ENCODE measurements at places on chromosomes 5 and 9.
A peak's percentile ranks its signal among the peaks of the same experiment; 100 is the strongest.

DNA sequence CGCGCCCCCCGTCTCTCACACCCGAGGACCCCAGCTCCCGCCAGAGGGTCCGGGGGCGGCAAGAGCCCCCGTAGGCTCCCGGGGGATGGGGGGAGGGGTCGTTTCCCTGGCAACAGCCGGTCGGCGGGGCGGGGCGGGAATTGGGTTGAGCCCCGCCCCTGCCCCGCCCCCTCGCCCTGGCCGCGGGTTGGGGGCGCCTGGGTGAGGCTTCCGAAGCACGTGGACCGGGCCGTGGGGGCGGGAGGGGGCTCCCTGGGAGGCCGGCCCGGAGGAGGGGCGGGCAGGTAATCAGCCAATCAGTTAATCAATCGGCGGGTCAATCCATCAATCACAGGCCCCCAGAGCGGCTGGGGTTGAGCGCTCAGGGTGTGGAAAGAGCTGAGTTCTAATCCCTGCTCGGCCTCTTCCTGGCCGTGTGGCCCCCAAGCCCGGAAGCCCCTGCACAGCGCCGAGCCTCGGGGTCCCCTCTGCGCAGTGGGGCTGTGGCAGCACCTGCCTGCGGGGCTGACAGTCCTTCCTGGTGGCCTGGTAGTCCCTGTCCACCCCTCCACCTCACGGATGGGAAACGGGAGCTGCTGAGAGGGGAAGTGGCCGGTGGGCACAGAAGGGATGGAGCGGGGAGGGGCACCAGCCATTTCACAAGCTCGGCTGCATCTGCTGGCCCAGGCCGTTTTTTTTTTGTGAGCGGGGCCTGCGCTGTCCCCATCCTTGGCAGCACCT lies 174.2 kb upstream of the IER5L start:
- no peaks in the 10 kb centered on the region for H3K4me1 ChIP-seq
- H3K4me3 ChIP-seq, result no peak overlapping the region
- DNase-seq, result no peak
- no peaks in the 10 kb centered on the region for H3K36me3 ChIP-seq
- H3K27ac ChIP-seq, result no peak overlapping the region

GRCh38 chr5:178548746-178549145 lies 41.4 kb downstream of the COL23A1 start:
- no peak overlapping the region for H3K27ac ChIP-seq
- no peaks in the 10 kb centered on the region for H3K27me3 ChIP-seq
- H3K36me3 ChIP-seq, result no peaks in the 10 kb centered on the region

- H3K4me1 ChIP-seq, result no peaks in the 10 kb centered on the region
- H3K36me3 ChIP-seq, result no peaks in the 10 kb centered on the region
- H3K27ac ChIP-seq, result no peak overlapping the region
- DNase-seq, result peak; percentile 72
These were observed 27.8 kb downstream of the PRLR start for GRCh38 chr5:35202319-35203111.

DNA sequence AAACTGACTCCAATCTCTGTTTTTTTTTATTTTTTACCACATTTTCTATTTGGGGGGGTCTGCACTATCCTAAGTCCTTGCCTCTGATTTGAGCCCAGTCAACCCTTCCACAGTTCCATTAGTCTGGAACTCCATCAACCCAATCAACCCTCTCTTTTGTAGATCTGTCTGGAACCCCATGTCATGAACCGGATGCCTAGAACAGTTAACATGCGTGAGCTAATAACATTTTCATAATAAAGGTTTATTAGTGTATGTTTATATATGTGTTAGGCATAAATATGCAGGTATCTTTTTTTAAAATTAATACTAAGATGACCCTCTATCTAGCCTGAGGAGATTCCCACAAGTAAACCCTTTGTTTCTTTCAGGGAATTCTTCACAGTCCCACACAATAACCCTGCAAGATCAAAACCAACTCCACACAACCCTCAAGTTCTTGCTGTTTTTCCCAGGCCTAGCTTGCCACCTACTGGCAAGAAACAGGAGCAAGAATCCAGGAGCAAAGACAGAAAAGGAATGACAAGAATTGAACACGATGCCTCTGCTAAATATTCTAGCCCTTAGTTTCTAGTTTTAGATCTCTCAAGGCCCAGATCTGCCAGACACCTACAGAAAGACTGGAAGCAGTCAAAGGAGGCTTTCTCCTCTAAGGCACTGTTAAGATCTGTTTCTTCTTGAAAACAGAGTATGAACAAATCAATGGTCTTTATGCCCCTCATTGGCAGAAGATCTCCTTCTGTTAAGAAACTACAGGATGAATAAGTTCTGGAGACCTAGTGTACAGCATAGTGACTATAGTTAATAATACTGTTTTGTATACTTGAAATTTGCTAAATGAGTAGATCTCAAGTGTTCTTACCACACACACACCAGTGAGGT lies 100.4 kb downstream of the TRIM36 start:
- peak; percentile 79 for DNase-seq
- no peak overlapping the region for H3K4me3 ChIP-seq
- H3K36me3 ChIP-seq, result no peaks in the 10 kb centered on the region
- H3K27me3 ChIP-seq, result no peaks in the 10 kb centered on the region
- peaks cover 33% of the 10 kb centered on the region for H3K4me1 ChIP-seq

GRCh38 chr5:29796013-29796412 lies 1397.5 kb upstream of the CDH6 start:
- H3K4me3 ChIP-seq, result no peak overlapping the region
- DNase-seq, result no peak
- no peaks in the 10 kb centered on the region for H3K4me1 ChIP-seq
- no peaks in the 10 kb centered on the region for H3K36me3 ChIP-seq

- H3K36me3 ChIP-seq, result no peaks in the 10 kb centered on the region
- H3K27me3 ChIP-seq, result no peaks in the 10 kb centered on the region
These were observed 85.9 kb downstream of the TMEM252 start for GRCh38 chr9:68454579-68455334.

GRCh38 chr9:32589083-32589723 lies 16.2 kb upstream of the NDUFB6 start:
- no peak overlapping the region for H3K4me3 ChIP-seq
- no peak overlapping the region for H3K27ac ChIP-seq
- peaks cover 9% of the 10 kb centered on the region for H3K4me1 ChIP-seq
- peak; percentile 80 for DNase-seq

DNA sequence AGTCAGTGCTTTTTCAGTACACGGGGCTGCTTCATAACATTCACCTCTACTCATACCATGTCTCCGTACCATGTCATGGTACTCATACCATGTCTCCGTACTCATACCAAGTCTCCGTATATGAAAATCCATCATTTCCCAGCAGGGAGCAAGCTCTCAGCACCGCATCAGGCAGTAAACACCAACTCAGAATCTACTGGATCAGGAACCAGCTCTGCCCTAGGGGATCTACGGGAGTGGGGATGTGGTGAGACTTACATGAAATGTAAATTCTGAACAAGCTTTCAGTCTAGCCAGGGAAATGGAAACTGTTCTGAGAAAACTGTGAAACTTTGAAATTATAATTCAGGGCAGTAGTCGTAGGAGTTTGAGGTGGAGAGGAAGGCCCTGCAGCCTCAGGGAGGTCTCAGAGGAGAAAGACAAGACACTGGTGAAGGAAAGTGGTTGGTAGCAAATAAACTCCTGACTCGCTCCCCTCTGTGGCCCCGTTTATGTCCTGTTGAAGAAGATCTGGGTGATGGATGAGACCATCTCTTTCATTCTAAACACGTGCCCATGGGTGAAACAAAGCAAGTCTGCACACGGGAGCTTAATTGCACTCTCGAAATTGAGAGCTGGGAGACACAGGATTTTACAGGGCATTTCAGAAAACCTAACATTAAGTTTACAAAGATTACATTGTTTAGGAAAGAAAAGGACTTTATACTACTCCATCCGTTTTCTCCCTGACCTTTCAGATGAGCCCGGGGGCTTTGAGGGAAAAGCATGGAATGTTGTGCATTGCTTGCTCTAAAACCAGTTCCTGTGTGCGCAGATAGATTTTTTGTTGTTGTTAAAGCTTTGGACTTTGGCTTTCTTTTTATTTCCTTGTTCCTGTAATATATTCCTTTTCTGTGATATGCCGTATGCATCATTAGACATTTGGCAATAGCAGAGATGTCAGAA lies 26.8 kb downstream of the ACTBL2 start:
- H3K4me1 ChIP-seq, result no peaks in the 10 kb centered on the region
- no peak overlapping the region for H3K27ac ChIP-seq
- H3K36me3 ChIP-seq, result no peaks in the 10 kb centered on the region
- DNase-seq, result no peak
- H3K27me3 ChIP-seq, result no peaks in the 10 kb centered on the region

- no peak overlapping the region for H3K4me3 ChIP-seq
- no peak overlapping the region for H3K27ac ChIP-seq
- peak; percentile 62 for DNase-seq
- peaks cover 14% of the 10 kb centered on the region for H3K36me3 ChIP-seq
- H3K27me3 ChIP-seq, result no peaks in the 10 kb centered on the region
These were observed 15.5 kb downstream of the ATOX1 start for GRCh38 chr5:151742870-151743294.

- no peaks in the 10 kb centered on the region for H3K36me3 ChIP-seq
- DNase-seq, result no peak
- no peaks in the 10 kb centered on the region for H3K4me1 ChIP-seq
- H3K27me3 ChIP-seq, result no peaks in the 10 kb centered on the region
These were observed 9.6 kb upstream of the PTGES2 start for GRCh38 chr9:128136816-128137793.

DNA sequence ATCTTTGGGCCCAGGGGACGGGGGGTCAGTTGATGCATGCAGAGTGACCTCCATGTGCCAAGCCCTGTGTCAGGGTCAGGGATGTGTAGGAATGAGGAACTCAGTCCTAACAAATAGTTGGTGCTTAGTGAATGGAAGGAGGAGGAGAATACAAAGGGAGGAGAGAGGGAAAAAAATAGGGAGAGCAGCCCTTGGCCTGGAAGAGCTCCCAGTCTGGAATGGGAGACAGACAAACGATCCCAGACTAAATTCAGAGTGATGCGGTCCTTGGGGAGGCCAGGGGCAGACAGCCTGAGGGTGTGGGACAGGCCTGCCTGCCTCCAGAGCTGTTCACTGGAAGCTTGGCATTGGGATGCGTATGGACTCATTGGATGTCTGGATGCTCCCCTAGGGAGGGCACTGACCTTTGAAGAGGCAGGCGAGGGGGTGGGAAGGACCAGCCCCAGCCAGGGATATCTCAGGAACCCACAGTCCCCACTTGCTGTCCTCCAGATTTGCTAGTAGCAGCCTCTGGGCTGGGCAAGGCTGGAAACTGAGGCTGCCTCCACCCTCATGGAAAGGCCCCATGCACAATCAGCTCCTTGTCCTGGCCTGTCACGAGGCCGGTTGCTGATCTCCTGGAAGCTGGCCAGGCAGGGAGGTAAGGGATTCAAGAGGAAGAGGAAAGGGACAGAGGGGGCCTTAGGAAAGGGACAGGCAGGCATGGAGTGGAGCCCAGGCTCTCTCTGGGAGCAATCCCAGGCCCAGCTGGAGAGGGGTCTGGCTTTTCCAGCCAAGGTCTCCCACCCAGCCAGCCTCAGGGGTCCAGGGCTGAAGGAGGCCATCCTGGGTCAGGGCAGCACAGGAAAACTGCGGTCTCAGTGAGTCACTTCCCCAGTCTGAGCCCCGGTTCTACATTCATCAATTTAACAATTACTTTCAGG lies 69.0 kb upstream of the GGTA1 start:
- no peak overlapping the region for H3K4me3 ChIP-seq
- no peak for DNase-seq
- no peaks in the 10 kb centered on the region for H3K27me3 ChIP-seq
- H3K27ac ChIP-seq, result no peak overlapping the region
- H3K4me1 ChIP-seq, result no peaks in the 10 kb centered on the region

- no peak for DNase-seq
- H3K36me3 ChIP-seq, result no peaks in the 10 kb centered on the region
- H3K27me3 ChIP-seq, result no peaks in the 10 kb centered on the region
- H3K27ac ChIP-seq, result no peak overlapping the region
- H3K4me1 ChIP-seq, result no peaks in the 10 kb centered on the region
These were observed 58.4 kb upstream of the ALDH1A1 start for GRCh38 chr9:73011181-73011750.

DNA sequence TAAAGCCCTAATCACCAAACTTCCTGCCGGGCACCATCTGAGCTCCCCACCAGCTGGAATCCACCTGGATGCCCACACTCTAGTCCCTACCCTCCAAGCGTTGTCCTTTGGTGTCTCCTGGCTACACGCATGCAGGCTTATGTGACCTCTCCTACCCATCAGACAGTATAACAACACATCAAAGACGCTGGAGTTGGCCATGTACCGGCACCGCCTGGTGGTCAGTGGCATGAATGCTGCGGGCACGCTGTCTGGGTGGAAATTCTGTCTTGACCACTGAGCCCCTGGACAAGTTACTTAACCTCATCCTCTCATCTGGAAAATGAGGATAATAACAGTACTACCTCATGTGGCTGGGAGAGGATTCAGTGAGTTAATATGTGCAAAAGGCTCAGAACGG lies 23.4 kb upstream of the CORO2A start:
- no peaks in the 10 kb centered on the region for H3K27me3 ChIP-seq
- DNase-seq, result no peak
- H3K4me1 ChIP-seq, result no peaks in the 10 kb centered on the region
- H3K27ac ChIP-seq, result no peak overlapping the region

- no peaks in the 10 kb centered on the region for H3K4me1 ChIP-seq
- no peak for DNase-seq
- no peaks in the 10 kb centered on the region for H3K27me3 ChIP-seq
- H3K4me3 ChIP-seq, result no peak overlapping the region
These were observed 368.9 kb downstream of the TMEM161B start for GRCh38 chr5:87899721-87900131.

- no peak overlapping the region for H3K4me3 ChIP-seq
- H3K36me3 ChIP-seq, result no peaks in the 10 kb centered on the region
These were observed 16.4 kb upstream of the SEMA4D start for GRCh38 chr9:89514337-89514736.

DNA sequence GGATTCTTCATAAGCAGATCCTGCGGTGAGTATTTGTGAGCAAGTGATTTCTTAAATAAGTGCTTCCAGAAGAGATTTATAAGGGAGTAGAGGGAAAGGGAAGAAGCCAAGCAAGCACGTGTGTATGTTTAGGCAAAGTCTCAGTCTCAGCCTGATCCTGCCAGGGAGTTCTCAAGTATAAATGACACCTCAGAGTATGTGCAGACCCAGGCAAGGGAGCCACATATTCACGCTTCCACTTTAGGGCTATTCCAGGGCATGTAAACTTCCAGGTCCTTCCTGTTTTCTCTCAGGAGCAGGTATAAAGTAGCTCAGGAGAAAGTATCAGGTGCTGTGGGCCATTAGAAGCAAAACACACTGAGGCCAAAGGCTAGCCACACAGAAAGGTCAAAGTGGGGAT lies 22.6 kb downstream of the SPATA31D1 start:
- no peaks in the 10 kb centered on the region for H3K4me1 ChIP-seq
- no peak overlapping the region for H3K27ac ChIP-seq
- H3K36me3 ChIP-seq, result no peaks in the 10 kb centered on the region

- H3K36me3 ChIP-seq, result no peaks in the 10 kb centered on the region
- H3K27ac ChIP-seq, result no peak overlapping the region
- no peaks in the 10 kb centered on the region for H3K27me3 ChIP-seq
- no peaks in the 10 kb centered on the region for H3K4me1 ChIP-seq
- H3K4me3 ChIP-seq, result no peak overlapping the region
These were observed 53.9 kb downstream of the SEMA6A start for GRCh38 chr5:116520771-116521170.
